ENCODE measurements at places on chromosomes 6 and 20. TPM values are rescaled to one million over a fixed set of nuclear protein-coding genes. Genes with fewer than 3 reads are reported as not detected.

The NEURL2 gene
- total RNA-seq: 0.99 TPM

The KHDC1L gene
- total RNA-seq: not detected

The EYA4 gene
- total RNA-seq: not detected

The FARS2 gene
- 15.8 TPM for total RNA-seq

The VEGFA gene
- total RNA-seq: 35.9 TPM

The EXOC2 gene
- total RNA-seq: 23.3 TPM

The CCN6 gene
- 0.21 TPM for total RNA-seq

Data from activated naive CD4-positive, alpha-beta T cell treated with anti-CD3 and anti-CD28 coated beads for 36 hours (primary cell).